ENCODE measurements at places on chromosomes 16 and 17. TPM values are rescaled to one million over a fixed set of nuclear protein-coding genes. Genes with fewer than 3 reads are reported as not detected.

SPATA22 gene
- not detected for total RNA-seq

GALK1 gene
- 34.7 TPM for total RNA-seq

CIBAR2 gene
- total RNA-seq = not detected

CCL8 gene
- total RNA-seq = not detected

DNA sequence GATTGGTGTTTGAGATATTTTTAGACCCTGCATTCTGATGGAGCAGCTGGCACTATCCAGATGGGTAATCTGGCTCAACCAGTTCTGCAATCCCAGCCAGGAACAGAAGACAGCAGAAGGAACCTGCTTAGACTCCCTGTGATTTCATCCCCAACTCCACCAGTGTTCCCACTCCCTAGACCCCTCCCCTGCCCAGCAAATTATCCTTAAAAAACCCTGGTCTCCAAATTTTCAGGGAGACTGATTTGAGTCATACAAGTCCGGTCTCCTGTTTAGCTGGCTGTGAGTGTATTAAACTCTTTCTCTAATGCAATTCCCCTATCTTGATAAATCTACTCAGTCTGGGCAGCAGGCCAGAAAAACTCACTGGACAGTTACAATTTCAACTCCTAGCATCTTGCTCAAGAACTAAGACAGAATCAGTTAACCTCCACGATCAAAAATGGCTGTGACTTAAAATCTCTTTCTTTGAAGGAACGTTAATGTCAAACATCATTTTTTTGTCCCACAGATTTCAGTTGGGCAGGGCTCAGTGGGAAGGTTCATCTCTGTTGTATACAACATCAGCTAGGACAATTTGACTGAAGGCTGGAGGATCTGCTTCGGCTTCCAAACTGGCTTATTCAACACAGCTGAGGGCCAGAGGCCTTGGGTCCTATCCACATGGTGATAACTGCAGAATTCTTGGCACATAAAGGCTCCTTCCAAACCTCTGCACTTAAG is 4.9 kb upstream of the RBL2 start:
- DNase-seq = no peak

GRCh38 chr17:66835476-66835875 is 559 bp downstream of the CACNG5 start:
- no peak for DNase-seq

DNA sequence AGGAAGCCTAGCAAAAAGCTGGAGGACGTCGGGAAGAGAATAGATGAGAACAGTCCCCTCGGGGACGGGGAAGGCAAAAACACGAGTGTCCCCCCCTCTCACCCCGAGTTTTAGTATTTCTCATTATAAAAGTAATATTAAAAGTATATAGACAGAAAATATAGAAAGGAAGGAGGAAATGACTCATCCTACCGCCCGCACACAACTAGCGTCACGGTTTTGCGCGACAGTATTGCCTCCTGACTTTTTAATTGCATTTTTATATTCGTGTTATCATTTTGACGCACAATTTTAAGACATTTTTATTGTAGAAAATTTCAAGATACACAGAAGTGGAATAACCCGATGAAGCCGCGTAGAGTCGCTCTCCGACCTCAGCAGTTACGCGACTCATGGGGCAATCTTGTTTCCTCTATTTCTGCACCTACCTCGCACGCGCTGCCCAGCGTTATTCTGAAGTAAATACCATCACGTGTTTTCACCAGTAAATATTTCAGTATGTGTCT is 652 bp upstream of the SLC25A19 start:
- no peak for DNase-seq

- DNase-seq = no peak
These were observed 9.5 kb downstream of the MRPL27 start for GRCh38 chr17:50363217-50364060.

DNA sequence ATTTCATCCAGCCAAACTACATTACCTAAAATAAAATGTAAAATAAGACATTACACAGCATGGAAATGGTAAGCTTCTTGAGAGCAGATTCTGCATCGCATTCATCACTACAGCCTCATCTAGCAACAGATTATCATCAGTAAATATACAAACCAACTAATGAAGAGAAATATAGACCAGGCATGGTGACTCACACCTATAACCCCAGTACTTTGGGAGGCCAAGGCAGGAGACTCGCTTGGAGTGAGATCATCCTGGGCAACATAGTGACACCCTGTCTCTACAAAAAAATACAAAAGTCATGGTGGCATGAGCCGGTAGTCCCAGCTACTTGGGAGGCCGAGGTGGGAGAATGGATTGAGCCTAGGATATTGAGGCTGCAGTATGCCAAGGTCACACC is 19.9 kb downstream of the NCBP3 start:
- DNase-seq = no peak

- no peak for DNase-seq
These were observed 14.6 kb upstream of the KRT17 start for GRCh38 chr17:41638941-41639340.

DNA sequence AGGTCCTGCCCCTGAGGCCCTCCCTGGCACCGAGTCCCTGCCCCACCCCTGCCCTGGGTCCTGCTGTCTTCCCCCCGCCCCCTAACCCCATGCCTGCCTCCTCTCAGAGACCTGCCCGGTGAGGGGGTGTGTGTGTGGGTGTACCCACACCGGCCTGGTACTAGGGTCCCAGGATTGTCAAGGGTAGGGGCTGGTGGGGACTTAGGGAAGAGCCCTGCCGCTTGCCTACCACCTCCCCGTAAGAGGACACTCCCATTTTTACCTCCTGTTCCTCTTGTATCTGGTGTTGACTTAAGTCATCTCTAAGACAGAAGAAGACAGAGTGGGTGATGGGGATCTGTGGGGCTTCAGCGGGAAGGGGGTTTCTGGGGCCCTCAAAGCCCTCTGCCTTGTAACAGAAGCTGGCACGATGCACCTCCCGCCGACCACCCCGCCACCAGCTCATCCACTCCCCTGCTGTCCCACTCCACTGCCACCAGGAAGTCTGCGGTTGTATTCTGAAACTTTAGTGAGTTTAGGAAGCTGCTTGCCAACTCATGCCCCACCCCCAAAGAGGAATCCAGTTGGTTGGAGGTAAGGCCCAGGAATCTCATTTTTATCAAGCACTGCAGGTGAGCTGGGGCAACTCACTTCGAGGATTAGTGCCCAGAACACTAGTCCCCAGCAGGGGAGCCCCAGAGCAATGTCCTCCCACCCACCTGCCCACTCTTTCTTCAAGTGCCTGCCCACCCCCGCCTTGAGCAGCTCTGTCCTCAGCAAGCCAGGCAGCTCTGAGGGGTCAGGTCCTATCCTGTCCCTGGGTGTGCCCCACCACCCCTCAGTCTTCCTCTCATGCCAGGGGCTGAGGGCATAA is 5.6 kb downstream of the SPATA32 start:
- DNase-seq = no peak

DNA sequence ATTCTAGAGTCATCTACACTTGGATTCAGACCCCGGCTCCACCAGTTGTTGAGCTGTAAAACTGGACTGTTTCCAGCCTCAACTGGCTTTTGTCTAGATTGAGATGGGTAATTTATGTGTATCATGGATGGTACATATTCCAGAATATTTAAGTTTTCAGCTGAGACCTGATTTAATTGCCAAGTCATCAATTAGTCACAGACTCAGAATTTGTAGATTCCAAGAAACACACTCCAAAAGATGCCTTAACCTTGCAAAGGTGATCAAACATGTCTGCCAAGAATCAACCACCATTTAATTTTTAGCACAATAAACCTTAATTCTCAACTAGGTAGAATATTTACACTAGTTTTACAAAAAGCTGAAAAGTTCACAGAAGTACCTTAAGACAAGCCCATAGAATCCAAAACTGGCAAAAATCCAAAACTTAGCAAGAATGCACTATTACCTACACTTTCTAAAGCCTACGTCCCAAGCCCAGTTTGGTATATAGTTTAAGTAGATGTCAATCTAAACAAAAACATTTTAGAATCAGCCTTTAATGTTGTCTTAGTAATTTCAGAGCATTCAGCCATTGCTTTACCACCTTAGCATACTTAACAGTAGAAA is 17.7 kb downstream of the SIAH1 start:
- DNase-seq = no peak

- no peak for DNase-seq
These were observed 428.4 kb downstream of the MAF start for GRCh38 chr16:79171931-79172705.

DNA sequence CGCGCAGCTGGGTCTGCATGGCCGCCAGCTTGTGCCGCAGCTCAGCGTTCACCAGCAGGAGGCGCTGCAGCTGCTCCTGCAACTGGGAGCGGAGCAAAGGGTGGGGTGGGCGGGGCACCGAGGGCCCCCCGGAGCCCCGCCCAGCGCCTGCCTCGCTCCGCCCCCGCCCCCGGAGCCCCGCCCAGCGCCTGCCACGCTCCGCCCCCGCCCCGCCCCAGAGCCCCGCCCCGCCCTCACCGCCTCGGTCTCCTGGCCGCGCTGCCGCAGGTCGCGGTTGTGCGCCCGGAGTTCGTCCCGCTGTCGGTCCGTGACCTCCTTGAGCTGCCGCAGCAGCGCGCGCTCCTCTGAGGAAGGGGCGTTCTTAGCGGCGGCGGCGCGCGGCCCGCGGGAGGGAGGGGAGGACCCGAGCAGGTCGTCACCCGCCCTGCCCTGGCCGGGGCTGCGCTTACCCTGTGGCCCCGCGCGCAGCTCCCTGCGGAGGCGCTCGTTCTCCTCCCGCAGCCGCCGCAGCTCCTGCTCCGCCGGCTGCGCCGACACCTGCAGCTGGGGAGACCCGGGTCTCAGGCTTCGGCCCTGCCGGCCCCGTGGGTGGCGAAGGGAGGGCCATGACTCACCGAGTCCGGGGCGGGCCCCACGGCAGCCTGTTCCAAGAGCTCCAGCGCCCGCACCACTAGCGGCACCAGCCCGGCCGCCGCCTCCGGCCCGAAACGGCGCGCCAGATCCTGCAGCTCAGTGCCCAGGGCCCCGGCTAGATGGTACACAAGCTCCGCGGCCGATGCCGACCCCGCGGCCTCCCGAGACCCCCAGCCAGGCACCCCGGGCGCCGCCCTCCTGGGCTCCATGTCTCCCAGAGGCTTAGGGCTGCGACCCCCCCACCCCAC is 463 bp downstream of the RILP start:
- no peak for DNase-seq

Data from chondrocyte (in vitro differentiated cells).